ENCODE measurements at places on chromosomes 4 and X. TPM values are rescaled to one million over a fixed set of nuclear protein-coding genes. Genes with fewer than 3 reads are reported as not detected.

- DNase-seq = no peak
These were observed 1.1 kb downstream of the CFAP99 start for GRCh38 chr4:2419814-2420213.

WAS gene
- polyA plus RNA-seq = 1.5 TPM

TRIM75 gene
- not detected for polyA plus RNA-seq

LCORL gene
- polyA plus RNA-seq = 1.6 TPM

GRCh38 chr4:1328267-1329155 lies 18.5 kb upstream of the UVSSA start:
- DNase-seq = peak; percentile 38

PHKA2 gene
- polyA plus RNA-seq = 26.9 TPM

GRCh38 chr4:5052726-5053425 lies 1.6 kb downstream of the STK32B start:
- no peak for DNase-seq

GRCh38 chrX:30965767-30966166 lies 76.7 kb upstream of the TAB3 start:
- DNase-seq = no peak

BTC gene
- polyA plus RNA-seq = 0.36 TPM

DNA sequence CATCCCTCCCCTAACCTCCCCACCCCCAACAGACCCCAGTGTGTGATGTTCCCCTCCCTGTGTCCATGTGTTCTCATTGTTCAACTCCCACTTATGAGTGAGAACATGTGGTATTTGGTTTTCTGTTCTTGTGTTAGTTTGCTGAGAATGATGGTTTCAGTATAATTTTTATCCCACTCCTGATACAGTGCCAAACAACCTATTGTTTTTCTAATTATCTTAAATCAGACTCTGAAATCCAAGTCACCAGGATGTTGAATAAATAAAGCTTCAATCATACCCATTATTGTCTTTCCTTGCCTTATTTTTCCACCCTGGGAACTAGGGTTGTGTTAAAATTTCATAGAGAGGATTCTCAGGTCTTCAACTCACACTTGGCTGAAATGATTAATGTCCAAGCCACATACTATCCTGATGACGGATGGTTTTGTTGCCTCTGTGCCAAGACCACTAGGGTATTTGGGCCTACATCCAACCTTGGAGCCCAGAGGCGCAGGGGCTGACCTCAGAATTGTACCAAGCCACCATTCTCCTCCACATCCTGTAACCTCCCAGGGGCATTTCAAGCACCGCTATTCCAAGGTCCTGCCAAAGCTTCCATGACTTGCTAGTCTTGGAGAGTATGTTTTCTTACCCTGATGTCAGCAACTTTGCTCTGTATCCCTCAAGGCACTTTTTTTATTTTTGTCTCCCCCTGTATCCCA lies 332.4 kb downstream of the ARHGAP24 start:
- peak; percentile 65 for DNase-seq

MAGEA11 gene
- polyA plus RNA-seq = not detected

PPP1R3F gene
- polyA plus RNA-seq = 23.5 TPM

- DNase-seq = no peak
These were observed 8.1 kb downstream of the JAKMIP1 start for GRCh38 chr4:6192245-6192644.

DNA sequence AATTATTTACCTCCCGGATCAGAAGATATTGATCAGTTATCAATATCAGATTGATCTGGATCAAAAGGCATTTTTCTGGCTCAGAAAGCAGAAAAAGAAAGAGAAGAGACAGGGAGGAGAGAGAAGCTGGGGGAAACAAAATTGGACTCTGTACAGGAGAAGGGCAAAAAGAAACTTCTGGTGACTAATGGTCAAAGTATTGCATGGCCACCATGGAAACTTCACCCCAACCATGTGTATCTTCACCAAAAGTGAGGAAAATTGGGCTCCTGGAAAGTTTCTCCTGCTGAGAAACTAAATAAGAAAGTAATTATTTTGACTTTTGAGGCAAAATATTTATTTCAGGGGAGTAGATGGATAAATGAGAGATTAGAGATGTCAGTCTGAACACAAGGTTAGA lies 33.9 kb downstream of the RNF150 start:
- no peak for DNase-seq

MGAT4D gene
- polyA plus RNA-seq = not detected

CXorf49 gene
- polyA plus RNA-seq = not detected

TNIP3 gene
- polyA plus RNA-seq = not detected

MAGEA10 gene
- not detected for polyA plus RNA-seq

GRCh38 chr4:86921608-86922252 lies 13.1 kb upstream of the AFF1 start:
- no peak for DNase-seq

SLC7A11 gene
- polyA plus RNA-seq = 2.1 TPM

LYAR gene
- polyA plus RNA-seq = 15.0 TPM

DNA sequence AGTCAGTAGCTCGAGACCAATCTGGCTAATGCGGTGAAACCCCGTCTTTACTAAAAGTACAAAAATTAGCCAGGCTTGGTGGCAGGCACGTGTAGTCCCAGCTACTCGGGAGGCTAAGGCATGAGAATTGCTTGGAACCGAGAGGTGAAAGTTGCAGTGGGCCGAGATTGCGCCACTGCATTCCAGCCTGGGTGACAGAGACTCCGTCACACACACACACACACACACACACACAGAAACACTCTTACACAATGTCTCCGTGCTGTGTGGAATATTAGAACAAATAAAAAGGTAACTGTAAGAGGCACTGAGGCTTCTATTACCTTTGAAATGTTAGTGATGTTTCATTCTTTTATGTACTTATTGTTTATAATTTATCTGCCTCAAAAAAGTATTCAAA lies 326.6 kb downstream of the GPAT3 start:
- no peak for DNase-seq

TMEM31 gene
- not detected for polyA plus RNA-seq

DNA sequence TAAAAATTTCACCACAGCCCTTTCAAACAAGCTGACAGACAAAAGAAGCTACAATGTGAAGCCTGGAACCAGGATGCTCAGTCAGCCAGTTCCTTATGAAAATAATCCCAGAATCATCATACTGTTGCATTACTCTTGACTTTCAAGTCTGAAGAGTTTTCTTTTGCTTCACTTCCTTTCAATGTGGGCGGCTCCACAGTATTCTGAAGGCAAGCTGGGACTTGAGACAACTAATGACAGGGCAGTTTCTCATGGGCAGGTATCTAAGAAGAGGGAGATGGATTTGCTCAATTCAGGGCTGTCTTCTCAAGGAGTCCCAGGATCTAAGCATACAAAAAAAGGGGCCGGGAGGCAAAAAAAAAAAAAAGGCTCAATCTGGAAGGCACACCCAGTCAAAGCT lies 173.4 kb downstream of the PAPSS1 start:
- no peak for DNase-seq

- no peak for DNase-seq
These were observed 84.0 kb upstream of the PPP2R3B start for GRCh38 chrX:470686-471085.

ZNF185 gene
- 0.86 TPM for polyA plus RNA-seq

DNA sequence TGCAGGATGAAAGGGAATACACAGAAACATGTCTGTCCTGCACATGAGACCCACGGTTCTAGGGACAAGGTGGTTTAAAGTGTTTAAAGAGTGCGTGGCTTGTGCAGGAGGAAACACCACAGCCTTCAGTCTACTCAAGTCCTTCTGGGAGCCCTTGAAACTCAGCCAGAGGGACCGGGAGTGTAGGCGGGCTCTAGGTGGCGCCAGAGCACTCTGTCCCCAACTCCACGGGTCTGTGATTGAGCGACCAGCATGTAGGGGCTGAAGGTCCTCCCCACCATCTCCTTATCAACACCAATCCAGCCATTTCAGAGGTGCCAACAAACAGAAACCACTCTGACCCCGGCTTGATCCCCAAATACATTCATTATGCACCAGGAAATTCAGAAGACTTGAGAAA lies 82.0 kb upstream of the CLDN34 start:
- peak; percentile 49 for DNase-seq

AKAP4 gene
- polyA plus RNA-seq = not detected

GRCh38 chr4:124694306-124694705 lies 18.2 kb downstream of the ANKRD50 start:
- no peak for DNase-seq

DNA sequence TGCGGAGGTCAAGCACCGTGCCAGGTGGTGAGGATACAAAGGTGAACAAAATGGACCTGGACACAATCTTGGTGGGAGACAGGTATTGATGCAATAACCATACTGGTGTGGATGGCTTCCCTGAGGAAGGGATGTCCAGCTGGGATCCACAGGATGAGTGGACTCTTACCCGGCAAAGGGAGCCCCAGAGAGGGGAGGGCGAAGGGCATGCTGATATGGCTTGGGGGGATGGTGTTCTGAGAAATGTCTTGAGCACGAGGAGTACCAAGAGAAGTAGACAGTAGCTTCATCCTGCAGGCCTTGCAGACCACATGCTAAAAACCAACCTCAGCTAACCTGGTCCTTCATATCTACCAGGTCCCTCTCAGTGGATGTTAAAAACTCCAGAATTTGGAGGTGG lies 220.8 kb downstream of the NWD2 start:
- DNase-seq = no peak

- DNase-seq = no peak
These were observed 51.1 kb upstream of the PPP2R3B start for GRCh38 chrX:437661-438390.

ABRAXAS1 gene
- polyA plus RNA-seq = 3.0 TPM

STIM2 gene
- 6.0 TPM for polyA plus RNA-seq

DNA sequence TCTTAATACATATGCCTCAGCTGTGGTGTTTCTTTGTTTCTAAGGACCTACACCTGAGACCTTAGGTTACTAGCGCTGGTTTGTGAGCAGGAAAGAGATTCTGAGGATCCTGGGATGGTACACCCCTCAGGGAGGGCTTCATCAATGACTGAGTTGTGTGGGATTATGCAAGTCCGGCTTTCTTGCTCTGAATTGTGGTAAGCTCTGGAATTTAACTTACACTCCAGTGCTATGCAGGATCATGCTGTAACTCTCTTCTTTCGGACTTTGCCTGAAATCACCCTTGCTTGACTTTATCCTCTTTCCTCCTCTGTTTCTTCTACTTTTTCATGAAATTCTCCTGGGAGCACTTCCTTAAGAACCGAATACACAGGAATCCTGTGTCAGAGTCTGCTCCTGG lies 431.5 kb upstream of the BOD1L1 start:
- DNase-seq = no peak

GRCh38 chr4:3871881-3872833 lies 106.0 kb downstream of the ADRA2C start:
- DNase-seq = no peak

GRCh38 chr4:88728146-88728545 lies 30.5 kb upstream of the NAP1L5 start:
- DNase-seq = peak; percentile 57

UBA1 gene
- 79.5 TPM for polyA plus RNA-seq

SLC38A5 gene
- 3.0 TPM for polyA plus RNA-seq

TMPRSS11D gene
- polyA plus RNA-seq = not detected

DNA sequence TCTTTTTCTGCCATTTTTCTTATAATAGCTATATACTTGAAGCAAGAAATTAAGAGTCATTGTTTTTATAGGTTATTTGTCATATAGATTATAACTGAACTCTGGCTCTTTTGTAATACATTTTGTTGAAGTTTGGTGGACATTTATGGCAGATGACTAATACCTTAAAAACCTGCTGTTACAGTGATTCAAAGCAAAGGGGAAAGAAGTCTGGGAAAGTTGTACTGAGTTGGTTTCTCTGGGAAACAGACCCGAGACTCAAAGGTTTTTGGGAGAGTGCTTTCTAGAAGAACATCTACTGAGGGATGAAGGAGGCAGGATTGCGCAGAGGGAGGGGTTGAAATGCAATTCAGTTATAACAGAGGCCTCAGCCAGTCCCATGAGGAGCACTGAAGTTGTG lies 35.9 kb downstream of the NAP1L5 start:
- DNase-seq = no peak

VSIG1 gene
- not detected for polyA plus RNA-seq

GUF1 gene
- polyA plus RNA-seq = 13.5 TPM

CHRDL1 gene
- polyA plus RNA-seq = 7.2 TPM

DNA sequence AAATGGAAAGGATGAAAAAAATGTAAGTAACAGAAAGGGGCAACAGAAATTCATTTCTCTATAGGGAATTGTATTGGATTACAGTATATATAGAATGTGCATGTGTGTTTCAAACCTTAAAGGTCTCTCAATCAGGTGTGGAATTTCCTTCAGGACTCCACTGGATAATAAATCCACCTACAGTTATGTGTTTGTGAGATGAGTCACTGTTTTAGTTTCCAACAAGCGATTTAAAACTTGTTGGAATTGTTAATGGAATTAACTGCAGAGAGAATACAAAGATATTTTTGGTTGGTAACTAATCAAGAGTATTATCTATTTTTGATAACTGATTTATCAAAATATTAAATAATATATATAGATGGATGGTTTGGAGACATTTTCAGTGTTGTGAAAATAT lies 32.8 kb downstream of the CEP44 start:
- DNase-seq = no peak

DNA sequence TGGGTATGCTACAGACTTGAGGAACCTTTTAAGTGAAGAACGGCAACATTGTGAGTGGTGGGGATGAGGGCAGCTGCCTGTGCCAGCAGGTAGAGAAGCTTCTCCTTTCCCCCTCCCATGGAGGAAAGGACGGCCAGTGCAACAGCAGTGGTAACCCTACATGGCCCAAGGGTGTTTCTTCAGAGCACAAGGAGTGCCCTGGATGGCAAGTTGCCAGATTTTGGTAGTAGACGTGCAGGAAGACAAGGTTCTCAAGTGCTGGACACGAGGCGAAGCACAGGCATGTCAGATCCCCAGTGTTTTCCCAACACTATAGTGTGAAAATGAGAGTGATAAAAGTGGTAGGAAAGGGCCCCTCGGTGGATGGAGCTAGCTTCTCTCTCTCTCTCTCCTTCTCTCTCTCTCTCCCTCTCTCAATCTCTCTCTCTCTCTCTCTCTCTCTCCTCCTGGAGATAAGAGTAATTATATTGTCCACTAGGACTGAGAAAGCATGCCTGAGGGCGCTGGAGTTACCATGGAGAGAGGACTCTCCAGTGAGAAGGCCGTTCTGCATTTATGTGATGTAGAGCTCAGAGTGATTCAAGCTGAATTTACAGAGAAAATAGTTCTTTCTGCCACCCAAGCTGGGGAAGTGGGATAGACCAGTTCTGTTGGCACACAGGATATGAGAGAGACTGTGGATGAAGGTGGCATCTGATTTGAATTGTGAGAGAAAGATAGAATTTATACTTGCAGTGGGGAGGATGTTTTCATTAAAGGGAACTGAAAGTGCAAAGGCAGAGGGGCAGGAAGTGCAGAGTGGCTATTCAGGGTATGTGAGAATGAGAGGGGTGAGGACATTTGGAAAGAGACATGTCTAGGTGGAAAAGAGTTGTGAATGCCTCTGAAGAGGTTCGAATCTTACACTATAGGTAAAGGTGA lies 25.7 kb upstream of the TRPC3 start:
- DNase-seq = no peak

CSAG3 gene
- not detected for polyA plus RNA-seq

- DNase-seq = no peak
These were observed 87.0 kb upstream of the TRPC3 start for GRCh38 chr4:122038896-122039295.

GRCh38 chr4:174317531-174317930 lies 33.8 kb downstream of the CEP44 start:
- DNase-seq = no peak

Measured in right cardiac atrium (tissue), 5 donors.